ENCODE measurements at places on chromosomes 2 and 18. TPM values are rescaled to one million over a fixed set of nuclear protein-coding genes. Genes with fewer than 3 reads are reported as not detected.

The TEKT4 gene
- not detected for total RNA-seq

The RESP18 gene
- total RNA-seq: not detected

DNA sequence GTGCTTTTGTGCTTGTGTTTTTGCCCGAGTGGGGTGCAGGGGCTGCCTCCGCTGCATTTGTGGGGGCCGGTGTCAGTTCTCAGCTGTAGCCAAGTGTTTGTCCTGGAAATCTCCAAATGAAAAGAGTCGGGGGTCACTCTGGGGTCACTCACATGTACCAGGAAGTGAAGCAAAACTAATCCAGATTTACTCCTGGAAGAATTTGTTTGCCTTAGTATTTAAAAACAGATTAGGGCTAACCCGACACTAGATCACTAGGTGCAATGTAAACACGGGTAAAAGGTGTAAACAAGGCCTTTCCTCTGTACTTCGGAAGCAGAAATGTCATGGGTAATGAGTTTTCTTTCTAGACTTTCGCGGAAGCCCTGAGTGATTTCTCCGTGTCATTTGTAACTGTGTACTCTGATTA lies 50.3 kb downstream of the GBX2 start:
- H3K36me3 ChIP-seq: no peaks in the 10 kb centered on the region
- no peaks in the 10 kb centered on the region for H3K27me3 ChIP-seq
- H3K27ac ChIP-seq: no peak overlapping the region
- DNase-seq: no peak

The TUBB8B gene
- total RNA-seq: 0.30 TPM

- no peaks in the 10 kb centered on the region for H3K4me1 ChIP-seq
- no peak for DNase-seq
- H3K27me3 ChIP-seq: no peaks in the 10 kb centered on the region
- H3K27ac ChIP-seq: no peak overlapping the region
- no peak overlapping the region for H3K4me3 ChIP-seq
These were observed 233.7 kb downstream of the DSEL start for GRCh38 chr18:67282796-67283195.

- H3K4me3 ChIP-seq: no peak overlapping the region
- no peaks in the 10 kb centered on the region for H3K4me1 ChIP-seq
- no peaks in the 10 kb centered on the region for H3K36me3 ChIP-seq
- DNase-seq: peak; percentile 94
These were observed 139.0 kb downstream of the DDX1 start for GRCh38 chr2:15730545-15731212.

The CNTNAP5 gene
- total RNA-seq: not detected

DNA sequence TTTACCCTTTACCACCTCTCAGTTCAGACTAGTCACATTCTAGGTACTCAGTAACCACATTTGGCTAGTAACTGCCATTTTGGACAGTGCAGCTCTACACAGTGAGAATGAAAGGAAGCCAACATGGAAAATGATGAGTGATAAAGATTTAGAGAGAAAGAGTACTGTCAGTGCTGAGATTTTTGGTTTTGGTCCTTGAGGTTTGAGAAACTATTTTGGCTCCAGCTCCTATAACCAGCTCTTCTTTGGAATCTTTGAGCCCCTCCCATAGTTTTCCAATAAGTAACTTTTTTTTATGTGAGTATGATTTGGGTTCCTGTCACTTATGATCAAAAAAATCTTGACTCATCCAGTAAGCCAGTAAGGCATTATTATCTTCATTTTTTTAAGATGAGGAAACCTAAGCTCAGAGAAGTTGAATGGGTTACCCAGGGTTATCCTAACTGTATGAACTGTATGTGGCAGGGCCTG lies 173.0 kb downstream of the BABAM2 start:
- no peak overlapping the region for H3K27ac ChIP-seq
- H3K27me3 ChIP-seq: no peaks in the 10 kb centered on the region
- H3K36me3 ChIP-seq: no peaks in the 10 kb centered on the region
- no peaks in the 10 kb centered on the region for H3K4me1 ChIP-seq
- H3K4me3 ChIP-seq: no peak overlapping the region
- DNase-seq: no peak

GRCh38 chr2:42359965-42360483 lies 993 bp downstream of the COX7A2L start:
- no peaks in the 10 kb centered on the region for H3K27me3 ChIP-seq
- no peaks in the 10 kb centered on the region for H3K36me3 ChIP-seq
- H3K4me3 ChIP-seq: peak overlapping the region; percentile 92

DNA sequence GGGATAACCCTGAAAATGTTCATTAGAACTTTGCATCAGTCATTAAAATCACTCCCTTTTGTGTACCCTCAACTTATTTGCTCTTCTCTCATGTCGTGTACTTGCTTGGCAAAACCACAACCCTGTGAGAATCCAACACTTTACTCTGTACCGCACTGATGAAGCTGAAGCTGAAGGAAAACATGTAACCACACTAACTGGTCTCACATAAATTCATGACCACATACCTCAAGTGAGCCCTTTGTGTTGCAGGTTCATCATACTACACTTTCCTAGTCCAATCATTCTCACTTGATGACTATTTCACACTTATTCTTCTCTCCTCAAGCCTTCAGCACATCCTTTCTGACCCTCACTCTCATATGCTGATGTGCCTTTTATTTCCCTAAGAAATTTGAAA lies 175.4 kb downstream of the DPP4 start:
- no peak overlapping the region for H3K4me3 ChIP-seq
- no peaks in the 10 kb centered on the region for H3K4me1 ChIP-seq
- H3K27ac ChIP-seq: no peak overlapping the region
- no peaks in the 10 kb centered on the region for H3K27me3 ChIP-seq
- DNase-seq: no peak
- H3K36me3 ChIP-seq: no peaks in the 10 kb centered on the region

The CPLX4 gene
- total RNA-seq: 0.10 TPM

- H3K4me1 ChIP-seq: no peaks in the 10 kb centered on the region
- no peak overlapping the region for H3K27ac ChIP-seq
- no peaks in the 10 kb centered on the region for H3K27me3 ChIP-seq
- no peak overlapping the region for H3K4me3 ChIP-seq
- DNase-seq: no peak
These were observed 62.5 kb downstream of the C1D start for GRCh38 chr2:68000170-68000825.

- no peak overlapping the region for H3K4me3 ChIP-seq
- no peaks in the 10 kb centered on the region for H3K4me1 ChIP-seq
- no peaks in the 10 kb centered on the region for H3K27me3 ChIP-seq
- DNase-seq: no peak
- H3K27ac ChIP-seq: no peak overlapping the region
These were observed 228.1 kb upstream of the RAB6C start for GRCh38 chr2:129751409-129751808.

GRCh38 chr2:44075541-44075940 lies 79.8 kb upstream of the LRPPRC start:
- no peak overlapping the region for H3K4me3 ChIP-seq
- H3K27ac ChIP-seq: peak overlapping the region; percentile 97
- no peaks in the 10 kb centered on the region for H3K4me1 ChIP-seq
- no peaks in the 10 kb centered on the region for H3K36me3 ChIP-seq

DNA sequence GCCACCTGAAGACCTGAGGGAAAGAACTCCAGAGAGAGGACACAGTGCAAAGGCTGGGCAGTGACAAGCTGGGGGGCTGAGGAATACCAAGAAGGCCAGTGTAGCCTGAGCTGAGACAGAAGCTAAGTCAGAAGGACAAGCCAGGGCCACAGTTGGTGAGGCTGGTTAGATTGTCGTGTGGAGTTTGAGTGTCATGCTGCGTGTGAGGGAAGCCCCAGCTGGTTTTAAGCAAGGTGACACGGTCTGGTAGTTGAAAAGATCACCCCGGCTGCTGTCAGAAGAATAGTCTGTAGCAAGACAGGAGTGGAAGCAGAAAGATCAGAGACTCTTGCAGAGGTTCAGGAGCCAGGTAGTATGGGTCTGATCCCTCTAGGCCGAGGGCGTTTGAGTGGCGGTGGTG lies 50.6 kb upstream of the RMDN2 start:
- no peaks in the 10 kb centered on the region for H3K36me3 ChIP-seq
- no peak overlapping the region for H3K27ac ChIP-seq
- H3K4me1 ChIP-seq: no peaks in the 10 kb centered on the region
- no peak for DNase-seq

DNA sequence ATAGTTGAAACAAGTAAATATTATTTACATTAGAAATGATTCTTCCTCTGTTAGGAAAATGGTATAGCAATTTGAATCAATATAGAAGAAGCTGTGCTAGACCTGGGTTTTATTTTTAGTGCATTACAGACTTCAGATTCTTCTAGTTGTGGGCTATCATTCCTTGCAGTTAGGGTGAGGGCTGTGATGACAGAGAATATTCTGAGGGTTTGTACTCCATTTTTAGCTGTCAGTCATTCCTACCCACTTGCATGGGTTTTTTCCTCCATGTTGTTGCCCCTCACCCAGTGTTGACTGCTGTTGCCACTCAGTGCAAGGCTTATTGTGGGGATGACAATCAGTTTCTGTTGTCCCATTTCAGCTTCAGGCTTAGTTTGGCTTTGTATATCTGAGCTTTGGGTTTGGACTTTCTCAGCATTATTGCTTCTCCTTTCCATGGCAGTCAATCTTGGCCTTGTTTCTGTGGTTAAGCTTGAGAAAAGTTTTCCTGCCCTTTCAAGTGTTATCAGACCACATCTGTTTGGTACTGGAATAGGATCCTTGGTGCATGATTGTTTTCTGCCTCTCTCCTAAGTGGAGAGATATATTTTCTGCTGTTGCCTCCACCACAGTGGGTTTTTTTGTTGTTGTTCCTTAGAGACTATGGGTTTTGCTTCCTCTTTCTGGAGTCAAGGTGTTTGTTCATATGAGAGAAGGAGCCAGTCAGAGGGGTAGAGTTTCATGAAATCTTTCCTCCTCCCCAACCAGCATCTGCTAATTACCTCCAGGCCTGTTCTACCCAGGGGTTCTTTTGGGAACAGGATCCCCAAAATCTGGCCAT lies 312.7 kb upstream of the CWC22 start:
- H3K36me3 ChIP-seq: no peaks in the 10 kb centered on the region
- no peak for DNase-seq
- H3K4me3 ChIP-seq: no peak overlapping the region
- H3K27ac ChIP-seq: no peak overlapping the region
- no peaks in the 10 kb centered on the region for H3K4me1 ChIP-seq

DNA sequence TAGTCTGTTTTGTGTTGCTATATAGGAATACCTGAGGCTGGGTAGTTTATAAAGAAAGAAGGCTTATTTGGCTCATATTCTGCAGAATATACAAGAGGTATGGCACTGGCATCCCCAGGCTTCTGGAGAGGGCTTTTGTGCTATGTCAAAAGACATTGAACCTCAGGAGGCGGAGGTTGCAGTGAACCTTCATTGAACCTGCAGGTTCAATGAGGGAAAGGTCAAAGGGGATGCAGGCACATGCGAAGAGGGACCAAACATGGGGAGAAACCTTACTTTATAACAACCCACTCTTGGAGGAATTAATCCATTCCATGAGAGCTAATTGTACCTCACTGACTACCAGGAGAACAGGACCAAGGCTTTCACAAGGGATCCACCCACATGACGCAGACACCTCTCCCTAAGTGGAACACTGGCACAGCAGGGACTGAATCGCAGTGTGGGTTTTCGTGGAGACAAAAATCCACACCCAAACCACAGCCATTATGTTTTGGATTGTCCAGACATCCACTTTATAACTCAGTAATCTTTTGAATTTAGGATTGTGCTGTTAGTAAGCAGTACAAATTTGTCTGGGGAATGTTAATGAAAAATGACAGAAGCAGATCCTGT lies 4.1 kb upstream of the SERPINB8 start:
- no peak for DNase-seq
- H3K36me3 ChIP-seq: no peaks in the 10 kb centered on the region
- H3K4me1 ChIP-seq: no peaks in the 10 kb centered on the region
- H3K27me3 ChIP-seq: no peaks in the 10 kb centered on the region
- no peak overlapping the region for H3K4me3 ChIP-seq
- no peak overlapping the region for H3K27ac ChIP-seq

GRCh38 chr2:7084601-7085000 lies 167.4 kb downstream of the RNF144A start:
- no peak for DNase-seq
- no peaks in the 10 kb centered on the region for H3K36me3 ChIP-seq
- H3K27me3 ChIP-seq: no peaks in the 10 kb centered on the region
- no peak overlapping the region for H3K4me3 ChIP-seq
- H3K27ac ChIP-seq: no peak overlapping the region
- H3K4me1 ChIP-seq: no peaks in the 10 kb centered on the region

DNA sequence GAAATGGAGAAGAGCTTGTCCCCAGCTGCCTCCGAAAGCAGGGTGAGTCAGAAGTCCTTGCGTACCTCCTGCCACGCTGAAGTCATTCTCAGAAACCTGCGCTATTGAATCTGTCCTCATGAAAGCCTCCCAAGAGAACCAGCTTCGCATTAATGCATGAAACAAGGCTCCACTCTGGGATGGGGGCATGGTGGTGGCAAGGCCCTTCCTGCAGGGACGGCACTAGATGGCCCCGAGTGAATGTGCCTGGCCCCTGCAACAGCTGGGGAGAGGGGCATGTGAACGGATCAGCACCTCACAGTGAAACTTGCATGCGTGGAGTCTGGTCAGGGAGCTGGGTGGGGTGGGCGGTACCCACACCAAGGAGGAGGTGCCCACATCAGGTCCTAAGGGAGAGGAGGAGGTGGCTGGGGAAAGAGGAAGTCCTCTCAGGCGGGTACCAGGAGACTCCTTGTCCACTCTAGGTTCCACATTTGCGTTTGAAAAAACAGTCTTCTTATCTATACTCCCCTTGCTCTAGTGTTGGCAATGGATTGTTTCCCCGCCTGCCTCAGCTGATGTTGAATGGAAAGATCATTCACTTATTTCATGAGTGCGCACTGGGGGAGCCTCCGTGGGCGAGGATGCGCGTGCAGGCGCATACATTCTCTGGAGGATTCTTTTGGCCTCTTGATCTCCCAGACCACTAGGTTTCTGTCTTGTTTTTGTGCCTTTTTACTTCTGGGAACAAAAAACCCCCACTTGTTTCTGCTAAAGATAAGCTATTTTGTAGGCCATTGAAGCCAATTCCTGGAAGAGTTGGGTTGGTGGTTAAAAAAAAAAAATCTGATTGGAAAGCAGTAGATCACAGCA lies 104.7 kb downstream of the KLHL29 start:
- H3K36me3 ChIP-seq: no peaks in the 10 kb centered on the region
- H3K4me3 ChIP-seq: no peak overlapping the region
- DNase-seq: peak; percentile 3
- no peaks in the 10 kb centered on the region for H3K4me1 ChIP-seq
- no peaks in the 10 kb centered on the region for H3K27me3 ChIP-seq

- no peaks in the 10 kb centered on the region for H3K4me1 ChIP-seq
- no peak for DNase-seq
- no peak overlapping the region for H3K27ac ChIP-seq
These were observed 143.1 kb downstream of the DNER start for GRCh38 chr2:229571243-229571642.

DNA sequence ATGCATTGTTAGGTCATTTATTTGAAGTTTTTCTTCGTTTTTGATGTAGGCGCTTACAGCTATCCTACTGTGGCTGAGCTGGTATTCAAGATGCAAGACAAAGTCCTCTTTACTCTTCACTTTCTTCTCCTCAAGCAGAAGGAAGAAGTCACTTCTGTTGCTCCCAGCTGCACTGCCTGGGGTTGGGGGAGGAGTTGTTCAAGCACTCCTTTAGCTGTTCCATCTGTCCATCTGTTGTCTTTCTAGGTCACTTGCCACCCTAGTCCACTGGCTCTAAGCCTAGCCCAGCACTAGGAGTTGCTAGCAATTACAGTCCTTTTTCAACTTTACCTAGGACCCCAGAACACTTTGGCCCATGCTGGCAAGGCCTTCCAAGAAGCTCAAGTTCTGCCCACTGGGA lies 200.6 kb upstream of the RBMS1 start:
- no peak overlapping the region for H3K27ac ChIP-seq
- H3K36me3 ChIP-seq: no peaks in the 10 kb centered on the region
- no peaks in the 10 kb centered on the region for H3K27me3 ChIP-seq
- no peaks in the 10 kb centered on the region for H3K4me1 ChIP-seq

- no peak overlapping the region for H3K27ac ChIP-seq
- DNase-seq: no peak
- no peaks in the 10 kb centered on the region for H3K4me1 ChIP-seq
- H3K36me3 ChIP-seq: no peaks in the 10 kb centered on the region
- H3K4me3 ChIP-seq: no peak overlapping the region
These were observed 12.9 kb upstream of the TFPI start for GRCh38 chr2:187567126-187567525.
